Left ventricle myocardium superior (tissue), 1 donor: ENCODE measurements at places on chromosomes 3 and 15.

DNA sequence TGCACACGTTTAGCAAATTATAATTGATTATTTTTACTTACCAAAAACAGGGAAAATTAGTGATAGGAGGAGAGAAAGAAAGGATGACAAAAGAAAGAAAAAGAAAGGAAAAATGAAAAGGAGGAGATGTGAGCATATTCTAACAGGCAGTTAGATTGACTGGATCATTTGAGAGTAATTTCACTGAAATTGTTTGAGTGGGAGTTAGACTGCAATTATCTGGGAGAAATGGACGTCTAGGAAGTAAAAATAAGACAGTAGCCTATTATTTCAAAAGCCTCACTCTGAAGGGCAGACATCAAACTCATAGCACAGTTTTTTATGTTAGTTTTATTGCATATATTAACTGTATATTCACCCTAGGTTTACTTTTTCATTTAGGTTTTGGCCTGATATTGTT lies 272.8 kb upstream of the POU1F1 start:
- DNase-seq = no peak

DNA sequence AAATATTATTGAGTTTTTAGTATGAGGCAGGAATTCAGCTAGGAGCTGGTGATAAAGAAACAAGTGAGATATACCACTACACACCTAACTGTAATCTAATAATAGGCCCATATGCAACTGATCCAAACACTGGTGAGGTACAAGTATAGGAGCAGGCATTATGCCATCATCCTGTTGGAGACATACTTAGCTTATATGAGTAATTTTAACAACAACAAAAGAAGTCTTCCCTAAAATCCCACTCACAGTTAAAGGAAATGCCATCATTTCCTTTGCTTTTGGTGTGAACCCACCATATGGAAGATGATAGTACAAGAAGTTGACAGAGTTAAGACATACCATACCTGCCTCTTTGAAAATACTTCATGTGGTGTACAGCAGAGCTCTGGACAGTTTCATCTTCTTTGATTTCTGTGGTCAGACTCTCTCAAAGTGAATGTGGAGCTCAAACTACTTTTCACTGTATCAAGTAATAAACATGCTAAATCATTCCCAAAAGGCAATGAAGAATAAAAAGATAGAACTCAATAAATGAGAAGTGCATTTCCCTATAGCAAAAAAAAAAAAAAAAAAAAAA lies 85.5 kb downstream of the CD200R1L start:
- no peak for DNase-seq

DNA sequence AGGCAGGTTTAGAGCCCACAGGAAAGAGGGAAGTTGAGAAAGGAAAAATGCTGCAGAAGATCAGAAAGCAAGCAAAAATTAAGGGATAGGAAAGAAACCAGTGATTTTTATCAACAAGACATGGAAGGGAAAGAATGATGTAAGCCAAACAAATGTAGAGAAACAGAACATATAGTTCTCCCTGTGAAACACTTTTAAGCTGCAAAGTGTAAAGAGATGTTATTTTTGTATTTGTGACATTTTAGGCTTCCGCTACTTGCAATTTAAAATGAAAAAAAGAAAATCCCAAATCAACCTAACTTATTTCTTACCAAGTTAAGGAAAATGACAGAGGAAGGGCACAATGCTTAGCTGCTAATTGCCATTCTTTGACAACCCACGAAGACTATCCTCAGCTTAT lies 111.6 kb downstream of the PDCD6IP start:
- no peak for DNase-seq

- DNase-seq = no peak
Measured at GRCh38 chr3:111709645-111710044, 114.5 kb upstream of the ZBED2 start.

GRCh38 chr3:11534011-11534792 lies 109.5 kb downstream of the VGLL4 start:
- DNase-seq = peak; percentile 52

- no peak for DNase-seq
Measured at GRCh38 chr3:189631409-189631808, 220 bp downstream of the TP63 start.

GRCh38 chr15:42135351-42135750 lies 21.1 kb downstream of the PLA2G4F start:
- DNase-seq = no peak

DNA sequence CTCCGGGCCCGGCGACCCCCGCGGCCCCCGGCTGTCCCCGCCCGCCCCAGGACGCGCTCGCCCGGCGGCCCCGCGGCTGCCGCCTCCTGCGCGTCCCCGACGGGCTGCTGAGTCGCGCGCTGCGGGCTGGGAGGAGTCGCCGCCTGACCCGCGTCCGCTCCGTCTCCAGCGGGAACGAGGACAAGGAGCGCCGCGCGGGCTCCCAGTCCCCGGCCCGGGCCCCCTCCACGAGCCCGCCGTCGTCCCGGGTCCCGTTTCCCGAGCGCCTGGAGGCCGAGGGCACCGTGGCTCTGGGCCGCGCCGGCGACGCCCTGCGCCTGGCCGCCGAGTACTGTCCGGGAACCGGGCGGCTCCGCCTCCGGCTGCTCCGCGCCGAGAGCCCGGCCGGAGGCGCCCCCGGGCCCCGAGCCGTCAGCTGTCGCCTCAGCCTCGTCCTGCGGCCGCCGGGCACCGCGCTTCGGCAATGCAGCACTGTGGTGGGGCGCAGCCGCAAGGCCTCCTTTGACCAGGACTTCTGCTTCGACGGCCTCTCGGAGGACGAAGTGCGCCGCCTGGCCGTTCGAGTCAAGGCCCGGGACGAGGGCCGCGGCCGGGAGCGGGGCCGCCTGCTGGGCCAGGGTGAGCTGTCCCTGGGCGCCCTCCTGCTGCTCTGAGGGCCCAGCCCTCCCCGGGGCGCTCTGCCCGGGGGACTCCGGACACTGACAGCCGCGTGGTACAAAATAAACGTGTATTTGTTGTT lies 1.5 kb downstream of the C2CD4A start:
- DNase-seq = peak; percentile 71

DNA sequence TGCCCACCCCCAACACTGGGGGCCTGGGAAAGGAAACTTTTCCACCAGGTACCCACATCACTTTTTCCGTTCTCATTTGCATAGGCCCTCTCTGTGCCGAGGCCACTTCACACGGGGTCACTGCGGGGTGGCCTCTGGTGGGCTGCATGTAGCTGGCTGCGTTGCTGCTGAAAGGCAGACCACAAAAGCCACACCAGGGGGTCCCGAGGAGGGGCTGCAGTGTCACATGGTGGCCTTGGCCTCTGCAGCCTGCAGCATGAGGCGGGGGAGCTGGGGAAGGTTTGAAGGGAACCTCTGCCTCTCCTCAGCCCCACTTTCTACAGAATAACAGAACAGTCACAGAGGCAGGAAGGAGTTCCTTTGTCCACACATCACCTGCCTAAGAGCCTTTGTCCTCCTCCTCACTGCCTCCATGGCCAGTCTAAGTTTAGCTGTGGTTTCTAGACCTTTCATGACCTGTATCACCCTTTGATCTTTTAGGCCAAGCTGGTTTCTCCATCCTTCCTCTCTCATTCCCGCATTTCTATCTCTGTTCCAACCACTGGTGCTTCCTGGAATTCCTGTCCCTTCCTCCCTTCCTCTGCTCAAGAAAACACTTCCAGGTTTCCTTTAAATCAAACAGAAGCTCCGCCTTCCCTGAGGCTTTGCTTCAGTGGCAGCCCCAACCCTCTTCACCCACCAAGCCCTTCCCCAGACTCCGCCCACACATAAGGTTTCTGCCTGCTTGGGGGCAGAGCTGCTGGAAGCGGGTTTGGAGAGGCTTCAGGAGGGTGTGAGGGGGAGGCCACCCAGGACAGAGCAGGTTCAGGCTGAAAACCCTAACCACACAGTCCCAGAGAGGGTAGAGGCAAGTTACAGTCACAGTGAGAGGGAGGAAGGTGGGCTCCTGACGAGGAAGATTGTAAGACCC lies 150.7 kb upstream of the TLE3 start:
- no peak for DNase-seq

- no peak for DNase-seq
Measured at GRCh38 chr3:21847005-21847404, 96.0 kb upstream of the ZNF385D start.

DNA sequence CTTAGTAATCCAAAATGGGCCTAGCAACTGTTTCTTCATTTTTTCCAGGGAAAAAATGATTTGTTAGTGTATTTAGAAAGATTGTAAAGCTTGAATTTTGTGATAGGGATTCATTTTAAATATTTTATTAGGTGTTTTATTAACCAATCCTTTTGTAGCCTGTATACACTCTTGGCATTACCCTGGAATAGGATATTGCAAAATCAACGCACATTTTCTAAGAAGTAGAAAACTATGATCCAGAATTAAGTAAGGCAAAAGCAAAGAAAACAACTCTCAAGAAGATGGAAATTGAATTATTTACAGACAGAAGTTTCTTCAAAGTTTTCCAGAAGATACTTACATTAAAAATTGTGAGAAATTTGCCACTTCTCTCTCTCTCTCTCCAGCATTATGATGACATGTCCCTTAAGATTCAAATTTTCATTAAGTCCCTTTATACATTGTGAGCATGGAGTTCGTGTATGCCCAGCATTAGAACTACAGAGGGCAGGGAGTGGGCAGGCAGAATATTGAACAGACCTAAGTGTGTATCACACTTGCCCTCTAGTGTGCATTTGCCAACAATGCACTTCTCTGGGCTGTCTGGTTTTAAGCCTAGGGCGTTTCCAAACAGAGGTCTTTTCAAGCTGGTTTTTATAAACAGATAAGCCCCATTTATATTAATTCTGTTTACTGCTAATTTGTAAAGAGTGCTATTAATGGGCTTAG lies 28.5 kb upstream of the CMSS1 start:
- no peak for DNase-seq

- DNase-seq = peak; percentile 87
Measured at GRCh38 chr3:133574260-133574881, 885 bp downstream of the CDV3 start.

GRCh38 chr3:187833799-187834578 lies 88.7 kb upstream of the BCL6 start:
- no peak for DNase-seq

DNA sequence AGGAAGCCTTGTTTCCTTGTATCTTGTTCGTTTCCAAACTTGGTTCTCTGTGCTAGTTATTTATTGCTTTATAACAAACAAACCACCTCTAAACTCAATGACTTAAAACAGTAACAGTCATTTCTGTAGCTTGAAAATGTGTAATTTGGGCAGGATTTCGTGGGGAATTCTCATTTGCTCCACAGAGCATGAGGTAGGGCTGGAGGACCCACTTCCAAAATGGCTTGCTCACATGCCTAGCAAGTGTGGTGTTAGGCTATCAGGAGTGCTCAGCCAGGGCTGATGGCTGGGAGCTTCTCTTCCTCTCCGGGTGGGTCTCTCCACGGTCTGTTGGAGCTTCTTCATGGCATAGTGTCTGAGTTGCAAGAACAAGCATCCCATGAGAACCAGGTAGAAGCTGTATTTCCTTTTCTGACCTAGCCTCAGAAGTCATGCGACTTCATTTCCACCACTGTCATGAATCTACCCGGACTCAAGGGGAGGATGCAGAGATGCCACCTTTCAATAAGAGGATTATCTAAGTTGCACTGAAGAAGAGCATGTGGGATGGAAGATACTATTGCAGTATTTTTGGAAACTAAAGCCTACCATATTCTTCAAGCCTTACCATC lies 8.2 kb upstream of the TNIK start:
- no peak for DNase-seq

GRCh38 chr3:33115024-33115768 lies 1.4 kb downstream of the CRTAP start:
- DNase-seq = peak; percentile 65

DNA sequence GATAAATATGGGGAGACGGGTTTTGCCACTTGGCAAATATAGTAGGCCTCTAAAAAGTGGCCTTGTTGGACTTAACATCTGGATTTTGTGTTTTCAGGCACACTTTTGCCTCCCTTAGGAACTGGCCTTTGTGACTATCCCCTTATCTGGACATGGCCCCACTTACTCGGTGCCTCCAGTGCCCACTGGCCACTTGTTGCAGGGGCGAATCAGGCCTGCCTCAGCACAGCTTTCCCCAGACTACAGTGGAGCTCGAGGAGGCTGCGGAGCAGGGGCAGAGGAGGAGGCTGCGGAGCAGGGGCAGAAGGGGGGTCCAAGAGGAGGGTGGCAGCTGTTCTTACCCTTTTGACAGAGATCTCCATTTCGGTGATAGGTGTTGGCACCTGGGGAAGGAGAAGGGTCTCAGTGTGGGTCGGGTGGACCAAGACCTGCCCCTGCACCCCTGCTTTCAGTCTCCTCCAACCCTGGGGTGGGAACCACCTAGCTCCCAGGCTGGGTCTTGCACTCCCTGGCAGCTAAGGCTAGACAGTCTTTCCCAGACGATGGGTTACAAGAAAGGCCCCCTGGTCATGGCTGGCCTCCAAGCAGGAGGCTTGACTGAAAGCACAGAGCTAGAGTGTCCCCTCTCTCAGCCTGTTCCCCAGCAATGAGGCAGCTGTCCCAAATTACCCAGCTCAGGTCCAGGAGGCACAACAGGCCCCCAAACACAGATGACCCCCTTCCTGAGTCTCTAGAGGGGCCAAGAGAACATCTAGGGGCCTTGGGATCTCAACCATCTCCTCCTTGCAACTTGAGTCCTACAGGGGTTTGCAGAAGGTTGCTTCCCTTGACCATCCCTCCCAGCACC lies 6.1 kb downstream of the SEMA3G start:
- DNase-seq = no peak

- no peak for DNase-seq
Measured at GRCh38 chr15:57680021-57680420, 26.5 kb upstream of the POLR2M start.

DNA sequence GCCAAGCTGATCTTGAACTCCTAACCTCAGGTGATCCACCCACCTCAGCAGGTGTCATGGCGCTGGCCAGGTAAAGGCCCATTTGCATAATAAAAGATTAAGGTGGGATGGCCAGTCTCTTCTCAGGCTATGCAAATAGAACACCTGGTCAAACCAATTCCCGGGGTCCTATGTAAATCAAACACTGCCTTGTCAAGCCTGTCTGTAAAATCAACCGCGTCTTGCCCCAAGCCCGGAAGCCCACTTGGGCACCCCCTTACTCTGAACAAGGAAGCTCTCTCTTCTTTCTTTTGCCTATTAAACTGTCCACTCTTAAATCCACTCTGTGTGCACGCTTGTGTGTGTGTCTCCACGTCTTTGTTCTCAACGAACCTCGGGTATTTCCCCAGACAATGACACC lies 13.0 kb upstream of the POC1A start:
- no peak for DNase-seq

GRCh38 chr3:76479161-76479650 lies 560.7 kb upstream of the ROBO2 start:
- DNase-seq = no peak

DNA sequence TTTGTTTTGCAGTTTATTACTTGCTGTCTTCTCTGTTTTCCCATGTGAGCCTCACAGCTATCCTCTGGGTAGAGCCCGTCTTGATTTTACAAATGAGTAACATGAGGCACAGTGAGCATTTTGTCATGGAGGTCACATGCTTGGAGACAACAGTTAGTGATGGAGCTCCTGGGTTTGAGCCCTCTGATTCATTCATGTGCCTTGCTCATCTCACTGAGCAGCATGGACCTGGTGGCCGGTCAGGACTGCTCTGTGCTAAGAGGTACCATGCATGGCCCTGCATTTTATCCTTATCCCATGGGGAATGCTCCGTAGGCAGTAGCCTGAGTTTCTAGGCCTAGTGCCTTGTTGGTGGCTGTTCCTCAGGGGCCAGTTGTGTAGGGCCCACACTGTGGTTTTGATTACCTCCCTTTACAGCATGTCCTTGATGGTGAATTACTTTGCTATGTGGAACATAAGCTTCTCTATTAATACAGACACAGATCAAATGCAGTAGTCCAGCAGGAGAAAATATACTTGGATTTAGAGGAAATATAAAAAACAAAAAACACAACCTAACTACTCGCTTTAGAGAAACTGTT lies 35.6 kb downstream of the MAP2K5 start:
- no peak for DNase-seq

GRCh38 chr3:11991751-11992150 lies 12.4 kb upstream of the SYN2 start:
- no peak for DNase-seq

GRCh38 chr15:80985981-80986380 lies 3.6 kb downstream of the MESD start:
- no peak for DNase-seq
